Activated CD4-positive, alpha-beta T cell treated with anti-CD3 and anti-CD28 coated beads for 36 hours (primary cell): ENCODE measurements at places on chromosomes 2 and 18.

DNA sequence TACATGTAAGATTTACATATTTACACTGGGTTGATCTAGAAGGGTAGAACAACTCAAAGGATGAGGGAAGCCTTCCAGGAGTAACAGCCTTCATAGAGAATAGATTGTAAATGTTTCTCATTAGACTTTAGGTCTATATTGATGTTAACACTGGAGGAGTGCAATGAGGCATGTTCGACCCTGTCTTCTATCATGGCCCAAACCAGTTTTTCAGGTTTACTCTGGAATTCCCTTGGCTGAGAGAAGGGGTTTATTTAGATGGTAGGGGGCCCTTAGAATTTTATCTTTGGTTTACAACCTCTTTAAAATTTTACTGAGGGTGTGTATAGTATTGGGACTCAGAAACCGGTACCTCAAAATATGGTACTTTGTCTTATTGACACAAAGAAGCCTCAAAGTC lies 634.9 kb upstream of the PIK3C3 start:
- no peak for DNase-seq

DNA sequence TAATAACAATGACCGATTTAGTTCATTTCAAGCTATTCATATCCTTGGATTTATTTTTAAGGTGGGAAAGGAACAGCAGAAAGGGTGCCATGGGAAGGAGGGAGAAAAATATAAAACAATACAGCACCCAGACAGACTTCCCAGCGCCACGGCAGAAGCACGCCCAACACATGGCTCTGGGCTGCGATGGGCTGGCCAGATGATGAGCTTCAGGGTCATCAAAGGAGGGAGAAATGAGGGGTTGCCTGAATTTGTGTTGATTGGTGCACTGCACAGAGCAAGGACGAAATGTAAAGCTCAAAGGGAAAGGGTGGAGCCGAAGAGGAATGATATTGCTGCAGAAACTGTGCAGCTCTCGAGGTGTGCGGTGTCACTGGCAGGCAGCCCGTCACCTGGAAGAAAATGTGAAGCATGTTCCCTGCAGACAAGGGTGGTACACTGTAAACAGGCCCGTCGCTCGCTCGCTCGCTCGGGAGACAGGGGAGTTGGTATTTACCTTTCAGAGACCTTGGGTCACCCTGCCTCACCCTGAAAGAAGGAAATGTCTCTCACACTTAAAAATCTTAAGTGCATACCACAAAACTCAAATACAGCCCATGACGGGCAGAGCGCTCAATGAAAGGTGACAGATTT lies 195.5 kb upstream of the CTAGE1 start:
- DNase-seq, result no peak

- no peak for DNase-seq
Observed at GRCh38 chr2:176098366-176099158, 1.0 kb upstream of the HOXD12 start.

DNA sequence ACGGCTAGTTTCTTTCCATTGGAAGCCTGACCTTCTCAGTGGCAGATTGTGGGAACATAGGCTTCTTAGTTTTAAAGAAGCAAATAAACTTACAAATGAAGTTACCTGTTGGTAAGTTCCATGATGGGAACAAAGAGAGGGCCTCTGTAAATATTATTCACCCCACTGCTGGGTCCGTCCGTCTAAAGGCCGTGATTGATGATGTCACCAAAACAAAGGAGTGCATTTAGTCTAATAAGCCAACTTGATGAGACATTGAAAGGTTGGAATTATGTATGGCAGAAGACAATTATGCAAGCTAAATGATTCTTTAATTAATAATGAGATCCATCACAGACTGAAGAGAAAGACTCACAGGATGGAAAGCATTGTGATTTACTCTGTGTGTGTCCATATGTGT lies 1091.9 kb upstream of the FANCL start:
- DNase-seq, result no peak

DNA sequence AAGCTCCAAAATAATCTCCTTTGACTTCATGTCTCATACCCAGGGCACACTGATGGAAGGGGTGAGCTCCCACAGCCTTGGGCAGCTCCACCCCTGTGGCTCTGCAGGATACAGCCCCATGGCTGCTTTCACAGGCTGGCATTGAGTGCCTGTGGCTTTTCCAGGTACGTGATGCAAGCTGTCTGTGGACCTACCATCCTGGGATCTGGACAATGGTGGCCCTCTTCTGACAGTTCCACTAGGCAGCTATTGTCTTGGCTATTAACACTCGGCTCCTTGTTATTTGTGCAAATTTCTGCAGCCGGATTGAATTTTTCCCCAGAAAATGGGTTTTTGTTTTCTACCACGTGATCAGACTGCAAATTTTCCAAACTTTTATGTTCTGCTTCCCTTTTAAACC lies 634.2 kb downstream of the TSN start:
- no peak for DNase-seq

- no peak for DNase-seq
Observed at GRCh38 chr2:238220274-238220891, 16.9 kb upstream of the ILKAP start.

DNA sequence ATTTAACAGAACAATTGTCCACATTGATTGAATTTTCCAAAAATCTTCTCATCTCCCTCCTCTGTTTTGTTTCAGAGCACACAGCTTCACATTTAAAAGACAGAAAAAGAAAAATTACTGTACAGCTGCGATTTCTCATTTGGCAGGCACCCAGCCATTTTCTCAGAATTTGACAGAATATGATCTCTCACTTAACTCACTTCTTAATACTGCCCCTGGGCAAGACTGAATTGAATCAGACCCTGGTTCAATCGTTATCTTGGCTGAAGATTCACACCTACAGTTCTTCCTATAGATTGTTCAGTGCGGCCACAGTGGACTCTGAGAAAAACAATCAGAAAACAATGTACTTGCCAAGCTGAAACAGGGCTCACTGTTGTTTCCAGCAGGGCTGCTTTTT lies 90.2 kb upstream of the LHCGR start:
- no peak for DNase-seq
